Mesendoderm (in vitro differentiated cells): ENCODE measurements at places on chromosomes 7 and 10.

GRCh38 chr7:92648067-92648466, 57.9 kb upstream of the FAM133B start:
- no peaks in the 10 kb centered on the region for H3K36me3 ChIP-seq
- peaks cover 2% of the 10 kb centered on the region for H3K4me1 ChIP-seq
- H3K27me3 ChIP-seq, result no peaks in the 10 kb centered on the region
- H3K4me3 ChIP-seq, result no peak overlapping the region
- DNase-seq, result no peak
- H3K27ac ChIP-seq, result no peak overlapping the region

DNA sequence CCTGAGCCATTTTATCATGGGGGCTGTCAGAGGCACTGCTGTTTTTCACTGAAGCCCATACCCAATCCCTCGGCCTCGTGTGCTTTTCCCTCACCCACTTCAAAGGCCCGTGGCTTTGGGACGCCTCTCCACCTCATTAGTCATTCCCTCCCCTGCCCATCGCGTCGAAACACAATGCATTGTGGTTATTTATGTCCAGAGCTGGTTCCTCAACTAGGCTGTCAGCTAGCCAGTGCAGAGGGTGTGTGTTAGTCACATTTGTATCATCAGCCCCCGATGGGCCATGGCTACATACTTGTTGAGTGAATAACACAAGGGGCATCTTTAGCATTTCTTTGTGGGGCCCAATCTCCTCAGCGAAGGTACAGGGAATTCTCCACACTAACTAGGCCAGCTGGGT, 3.8 kb upstream of the CRCP start:
- peak; percentile 16 for DNase-seq
- no peak overlapping the region for H3K27ac ChIP-seq
- no peaks in the 10 kb centered on the region for H3K36me3 ChIP-seq
- no peaks in the 10 kb centered on the region for H3K27me3 ChIP-seq
- H3K4me1 ChIP-seq, result no peaks in the 10 kb centered on the region

GRCh38 chr10:130399425-130399950, 263.3 kb downstream of the GLRX3 start:
- H3K4me1 ChIP-seq, result no peaks in the 10 kb centered on the region
- H3K27ac ChIP-seq, result no peak overlapping the region
- H3K27me3 ChIP-seq, result no peaks in the 10 kb centered on the region
- no peaks in the 10 kb centered on the region for H3K36me3 ChIP-seq

- no peak overlapping the region for H3K4me3 ChIP-seq
- peak; percentile 77 for DNase-seq
- H3K36me3 ChIP-seq, result no peaks in the 10 kb centered on the region
- H3K27me3 ChIP-seq, result no peaks in the 10 kb centered on the region
- no peak overlapping the region for H3K27ac ChIP-seq
These were observed 217.8 kb upstream of the HPS1 start for GRCh38 chr10:98664329-98665042.

DNA sequence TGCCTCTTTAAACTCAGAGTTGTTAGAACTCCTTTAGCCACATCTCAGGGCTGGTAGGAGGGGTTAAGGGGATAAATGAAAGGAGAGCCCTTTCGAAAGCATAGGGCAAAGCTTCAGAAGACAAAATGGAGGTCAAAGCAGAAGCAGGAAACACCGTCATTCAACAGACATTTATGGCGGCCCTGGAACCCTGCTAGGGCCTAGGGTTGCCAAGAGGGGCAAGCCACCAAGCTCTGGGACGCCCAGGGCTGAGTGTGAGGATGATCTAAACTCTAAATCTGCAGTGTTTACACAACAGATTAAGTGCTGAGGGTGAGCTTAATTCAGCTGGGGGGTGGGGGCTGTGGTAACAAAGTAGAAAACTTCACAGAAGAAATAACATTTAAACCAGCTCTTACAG, 79.0 kb upstream of the NFE2L3 start:
- H3K4me3 ChIP-seq, result no peak overlapping the region
- no peak overlapping the region for H3K27ac ChIP-seq
- H3K27me3 ChIP-seq, result no peaks in the 10 kb centered on the region
- no peaks in the 10 kb centered on the region for H3K36me3 ChIP-seq

DNA sequence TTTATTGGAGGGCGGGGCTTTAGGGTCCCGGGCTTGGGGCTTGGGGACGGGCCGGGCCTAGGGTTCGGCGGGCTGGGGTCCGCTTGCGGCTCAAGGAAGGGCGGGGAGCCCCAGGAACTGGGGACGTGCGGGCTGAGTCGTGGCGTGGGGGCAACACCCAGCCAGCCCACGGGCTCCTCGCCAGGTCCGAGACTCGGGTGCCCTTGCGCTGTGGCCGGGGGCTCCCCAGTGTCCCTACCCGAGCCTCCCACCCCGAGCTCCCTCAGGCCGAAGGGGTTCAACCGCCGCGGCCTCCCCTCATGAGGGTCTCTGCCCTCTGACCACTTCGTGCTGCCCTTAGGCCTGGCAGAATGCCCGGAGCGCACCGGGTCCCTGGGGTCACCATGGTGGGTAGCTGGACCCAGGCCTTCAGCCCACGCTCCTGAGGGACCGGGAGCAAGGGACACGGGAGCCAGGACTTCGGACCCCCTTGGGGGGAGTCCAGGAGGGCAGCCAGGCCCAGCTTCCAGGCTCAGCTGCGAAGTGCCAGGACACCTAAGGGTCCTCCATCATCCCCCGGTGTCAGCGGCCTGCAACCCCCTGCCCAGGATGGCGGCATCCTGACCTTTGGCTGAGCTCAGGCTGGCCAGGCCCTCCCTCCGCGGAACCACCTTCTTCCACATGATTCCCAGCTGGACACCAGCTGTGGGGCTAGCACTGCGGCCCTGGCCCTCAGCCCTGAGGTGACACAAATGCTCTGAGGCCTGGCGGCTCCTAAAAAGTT, 524 bp upstream of the FUOM start:
- H3K4me1 ChIP-seq, result peaks cover 3% of the 10 kb centered on the region
- no peak overlapping the region for H3K4me3 ChIP-seq
- H3K27me3 ChIP-seq, result no peaks in the 10 kb centered on the region
- H3K36me3 ChIP-seq, result no peaks in the 10 kb centered on the region
- H3K27ac ChIP-seq, result no peak overlapping the region

DNA sequence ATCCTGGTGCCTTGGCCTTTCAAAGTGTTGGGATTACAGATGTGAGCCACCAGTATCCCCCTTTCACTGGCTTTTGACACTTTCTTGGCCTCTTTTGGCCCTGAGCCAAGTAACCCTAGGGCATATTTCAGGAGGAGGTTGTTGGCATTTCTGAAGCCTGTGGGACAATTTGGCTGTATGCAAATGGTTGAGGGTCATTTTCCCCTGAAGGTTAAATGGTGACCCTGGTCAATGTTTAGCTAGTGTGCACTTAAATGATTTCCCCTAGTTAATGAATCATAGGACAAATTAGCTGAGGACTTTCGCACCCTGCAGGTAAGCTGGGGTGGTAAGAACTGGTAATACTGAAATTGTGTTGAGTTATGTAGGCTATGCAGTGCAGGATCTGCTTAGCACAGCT, 660.5 kb downstream of the LRMDA start:
- no peaks in the 10 kb centered on the region for H3K27me3 ChIP-seq
- peaks cover 3% of the 10 kb centered on the region for H3K4me1 ChIP-seq
- no peak overlapping the region for H3K27ac ChIP-seq
- no peak overlapping the region for H3K4me3 ChIP-seq

DNA sequence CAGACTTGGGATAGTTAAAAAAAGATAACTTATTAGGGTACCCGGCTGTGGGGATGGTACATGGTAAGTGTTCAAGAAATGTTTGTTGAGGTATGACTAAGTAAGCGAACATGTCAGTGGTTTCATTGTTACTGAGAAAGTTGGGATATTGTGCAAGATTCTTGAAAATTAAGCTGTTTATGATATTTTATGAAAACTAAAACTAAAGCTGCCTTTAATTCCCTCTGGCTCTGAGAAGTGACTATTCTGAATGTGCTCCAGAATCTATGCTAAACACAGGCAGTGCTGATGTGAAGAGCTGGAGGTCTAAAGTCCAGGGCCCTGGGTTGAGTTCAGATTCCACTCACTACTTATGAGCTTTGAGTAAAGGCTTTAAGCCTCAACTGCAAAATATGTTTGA, 72.9 kb downstream of the AOAH start:
- peaks cover 4% of the 10 kb centered on the region for H3K4me1 ChIP-seq
- H3K36me3 ChIP-seq, result no peaks in the 10 kb centered on the region
- H3K27ac ChIP-seq, result no peak overlapping the region
- no peaks in the 10 kb centered on the region for H3K27me3 ChIP-seq
- DNase-seq, result no peak

DNA sequence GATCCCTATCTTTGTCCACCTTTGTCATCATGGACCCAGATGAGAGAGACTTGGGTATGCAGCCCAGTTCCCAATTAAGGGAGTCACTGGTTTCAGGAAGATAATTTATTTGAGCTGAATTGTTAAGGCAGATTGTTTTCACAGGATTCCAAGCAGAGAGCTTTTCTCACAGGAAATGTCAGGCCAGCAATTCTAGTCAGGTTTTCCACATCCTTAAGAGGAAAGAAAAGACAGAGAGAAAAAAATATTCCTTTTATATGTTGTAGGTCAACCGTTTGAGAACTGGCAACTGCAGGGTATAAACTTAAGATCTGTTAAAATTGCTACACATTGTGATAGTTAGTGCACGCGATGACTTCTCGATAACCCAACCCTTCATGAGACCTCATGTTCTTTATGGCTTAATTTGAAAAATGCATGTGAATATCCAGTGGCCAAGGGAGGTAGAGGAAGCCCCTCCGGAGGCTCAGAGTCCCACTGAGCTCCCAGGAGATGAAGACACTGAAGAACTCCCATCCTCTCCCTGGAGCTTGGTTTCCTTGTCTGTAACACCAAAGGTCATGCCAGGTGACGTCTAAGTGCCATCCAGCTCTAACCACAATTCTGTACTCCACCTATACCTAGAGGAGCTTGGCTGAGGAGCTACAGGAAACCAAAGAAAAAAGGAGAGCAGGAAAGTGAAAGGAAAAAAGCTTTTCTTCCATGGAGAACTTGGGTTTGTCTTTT, 45.6 kb downstream of the MINDY4 start:
- no peaks in the 10 kb centered on the region for H3K4me1 ChIP-seq
- H3K4me3 ChIP-seq, result no peak overlapping the region
- no peaks in the 10 kb centered on the region for H3K36me3 ChIP-seq
- DNase-seq, result no peak
- H3K27me3 ChIP-seq, result no peaks in the 10 kb centered on the region

GRCh38 chr10:109178591-109178990, 744.7 kb downstream of the XPNPEP1 start:
- no peaks in the 10 kb centered on the region for H3K4me1 ChIP-seq
- no peak overlapping the region for H3K4me3 ChIP-seq
- no peaks in the 10 kb centered on the region for H3K36me3 ChIP-seq
- no peaks in the 10 kb centered on the region for H3K27me3 ChIP-seq

GRCh38 chr7:29019387-29019786, 61.3 kb upstream of the TRIL start:
- no peaks in the 10 kb centered on the region for H3K27me3 ChIP-seq
- H3K27ac ChIP-seq, result no peak overlapping the region
- no peaks in the 10 kb centered on the region for H3K4me1 ChIP-seq
- H3K36me3 ChIP-seq, result no peaks in the 10 kb centered on the region
